Fibroblast of skin of abdomen (primary cell): ENCODE measurements at places on chromosomes 1 and 21.

DNA sequence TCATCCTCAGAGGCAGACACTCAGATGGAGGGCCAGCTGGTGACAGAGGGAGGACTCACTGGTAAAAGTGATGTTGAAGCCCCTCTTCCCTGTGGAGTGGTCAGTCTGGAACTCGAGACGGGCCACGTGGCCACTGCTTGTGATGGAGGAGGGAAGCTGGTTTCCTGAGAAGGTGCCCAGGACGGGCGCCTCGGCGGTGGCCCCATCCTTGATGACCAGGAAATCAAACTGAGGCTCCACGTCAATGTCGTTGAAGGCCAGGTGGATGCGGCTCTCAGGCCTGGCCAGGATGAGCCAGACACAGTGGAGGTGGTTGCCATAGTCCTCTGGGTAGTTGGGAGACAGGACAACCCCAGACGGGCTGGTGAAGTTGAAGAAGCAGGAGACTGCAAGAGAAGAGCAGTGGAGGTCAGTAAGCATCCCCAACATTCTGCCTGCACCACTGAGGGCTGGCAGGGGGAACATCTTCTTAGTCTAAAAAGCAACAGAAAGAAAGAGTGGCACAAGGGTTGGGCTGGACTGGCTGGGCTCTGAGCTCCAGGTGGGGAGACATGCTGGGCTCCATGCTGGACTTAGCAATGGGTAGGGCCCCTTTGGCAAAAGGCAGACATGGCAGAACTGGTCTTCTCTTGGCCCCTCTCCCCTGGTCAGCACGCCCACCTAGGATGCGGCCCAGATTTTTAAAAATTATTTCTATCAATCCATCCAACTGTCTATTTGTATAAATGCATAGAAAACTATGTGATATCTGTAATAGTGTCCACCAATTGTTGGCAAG is 120.5 kb upstream of the HMGB4 start:
- DNase-seq: no peak

DNA sequence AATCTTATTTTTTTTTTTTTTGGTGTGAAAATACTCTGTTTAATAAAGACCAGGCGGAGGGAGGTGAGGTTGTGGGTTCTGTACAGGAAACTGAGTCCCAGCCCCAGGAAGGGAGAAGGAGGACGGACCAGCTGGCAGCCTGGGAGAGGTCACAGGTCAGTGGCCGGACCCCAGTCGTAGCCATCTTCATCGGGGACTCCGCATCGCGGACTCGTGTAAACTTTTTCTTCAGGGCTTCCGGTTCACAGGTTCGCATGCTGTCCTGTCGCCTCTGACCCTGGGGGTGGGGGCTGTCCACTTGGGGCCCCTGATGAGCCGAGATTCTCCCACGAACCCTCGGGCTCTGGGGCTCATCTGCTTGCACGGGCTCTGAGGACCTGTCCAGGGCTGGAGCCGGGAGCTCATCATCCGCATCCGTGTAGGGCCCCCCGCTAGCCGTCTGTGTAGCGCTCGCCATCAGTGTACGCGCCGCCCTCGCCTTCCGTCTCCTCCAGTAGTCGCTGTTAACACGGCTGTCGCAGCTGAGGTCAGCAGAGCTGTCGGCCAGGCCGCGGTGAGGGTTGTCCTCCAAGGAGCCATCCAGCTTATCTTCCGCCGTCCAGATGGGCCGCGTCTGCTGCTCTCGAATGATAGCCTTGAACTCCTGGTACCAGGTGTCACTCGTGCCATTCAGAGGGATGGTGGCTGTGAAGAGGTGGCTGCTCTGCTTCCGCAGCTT is 975.7 kb upstream of the PRMT6 start:
- DNase-seq: peak; percentile 1

GRCh38 chr1:228370941-228371740 is 35.5 kb downstream of the TRIM11 start:
- no peak for DNase-seq

DNA sequence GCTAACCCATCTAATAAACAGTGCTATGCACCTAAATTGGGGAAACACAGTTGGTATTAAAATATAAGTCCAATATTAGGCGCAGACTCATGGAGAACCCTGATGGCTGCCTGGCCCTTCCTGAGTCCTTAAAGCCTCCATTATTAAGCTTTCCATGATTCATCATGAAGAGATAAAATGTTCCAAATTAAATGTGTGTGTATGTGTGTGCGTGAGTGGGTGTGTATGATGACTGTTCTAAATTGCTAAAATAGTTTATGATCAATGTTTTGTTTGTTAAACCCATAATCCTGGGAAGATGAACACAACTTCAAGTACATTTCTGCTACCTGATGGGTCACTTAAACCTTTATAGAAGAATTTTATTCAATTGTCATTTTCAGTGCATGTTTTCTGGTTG is 6.3 kb upstream of the RBBP5 start:
- no peak for DNase-seq
